HCEC 1CT (cell line): ENCODE measurements at places on chromosomes 4 and X.

GRCh38 chr4:53855581-53856250, 208.7 kb downstream of the CHIC2 start:
- DNase-seq, result peak; percentile 60

GRCh38 chr4:141569141-141569540, 67.2 kb upstream of the IL15 start:
- DNase-seq, result peak; percentile 47

GRCh38 chr4:40596522-40596921, 33.1 kb downstream of the RBM47 start:
- no peak for DNase-seq

DNA sequence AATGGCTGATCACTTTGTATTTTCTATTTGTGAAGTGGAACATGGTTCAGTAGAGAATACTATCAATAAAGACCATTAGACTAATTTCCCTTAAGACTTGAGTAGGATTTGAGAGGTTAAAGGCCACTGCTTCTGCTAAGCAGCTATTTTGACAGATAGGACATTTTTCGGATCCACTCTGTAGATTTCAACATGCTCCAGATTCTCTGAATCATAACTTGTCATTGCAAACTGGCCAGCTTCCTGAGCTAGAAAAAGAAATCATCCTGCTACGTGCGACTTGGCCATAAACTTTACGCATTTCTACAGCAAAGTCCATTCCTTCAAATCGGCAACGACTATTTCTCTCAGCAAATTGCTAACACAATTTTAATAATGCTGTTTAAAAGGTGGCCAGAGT, 55.2 kb downstream of the MGST2 start:
- DNase-seq, result no peak

DNA sequence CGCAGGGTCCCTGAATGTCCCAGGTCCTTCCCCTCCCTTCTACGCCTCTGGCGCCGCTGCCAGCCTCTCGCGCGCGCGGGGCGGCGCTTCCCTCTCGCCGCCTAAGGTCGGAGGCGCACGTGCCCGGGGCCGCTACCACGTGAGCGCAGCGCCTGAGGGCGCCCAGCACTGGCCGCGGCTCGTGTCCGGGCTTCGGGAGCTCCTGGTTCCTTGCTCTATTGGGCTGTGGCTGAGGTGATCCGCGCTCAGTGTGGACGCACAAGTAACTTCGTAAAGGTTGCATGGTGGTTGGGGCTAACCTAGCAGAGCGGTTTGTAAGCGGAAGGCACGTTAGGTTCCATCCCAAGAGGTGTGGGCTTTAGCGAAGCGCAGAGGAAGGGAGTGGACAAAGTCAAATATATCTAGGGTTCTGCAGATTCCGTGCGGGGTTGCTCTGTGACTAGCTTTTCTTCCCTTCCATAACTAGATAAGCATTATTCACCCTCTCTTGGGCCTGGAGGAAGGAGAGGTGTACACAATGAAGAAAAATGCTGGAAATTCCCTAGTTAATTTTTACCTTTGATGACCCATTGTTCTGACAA, 1.8 kb downstream of the TLL1 start:
- DNase-seq, result no peak

GRCh38 chr4:123568936-123569335, 172.3 kb downstream of the SPRY1 start:
- no peak for DNase-seq

DNA sequence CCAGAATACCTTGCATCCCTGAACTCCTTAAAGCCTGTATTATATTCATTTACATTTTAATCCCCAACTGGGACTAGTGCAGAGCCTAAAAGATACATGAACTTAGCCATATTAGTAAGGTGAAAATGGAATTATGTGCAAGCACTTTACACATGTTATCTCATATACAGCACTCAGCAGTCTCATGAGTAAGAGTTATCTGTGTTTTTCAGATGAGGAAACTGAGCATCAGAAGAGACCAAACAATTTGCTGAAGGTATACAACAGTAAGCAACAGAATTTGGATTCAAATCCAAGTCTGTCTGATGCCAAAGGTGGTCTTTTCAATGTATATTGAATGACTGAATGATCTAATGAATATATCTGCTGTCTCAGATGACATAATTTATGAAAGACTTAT, 12.3 kb downstream of the ATP7A start:
- no peak for DNase-seq

- DNase-seq, result no peak
Measured at GRCh38 chr4:100082852-100083251, 107.4 kb downstream of the DDIT4L start.

GRCh38 chrX:776529-777230, 146.1 kb downstream of the SHOX start:
- no peak for DNase-seq

DNA sequence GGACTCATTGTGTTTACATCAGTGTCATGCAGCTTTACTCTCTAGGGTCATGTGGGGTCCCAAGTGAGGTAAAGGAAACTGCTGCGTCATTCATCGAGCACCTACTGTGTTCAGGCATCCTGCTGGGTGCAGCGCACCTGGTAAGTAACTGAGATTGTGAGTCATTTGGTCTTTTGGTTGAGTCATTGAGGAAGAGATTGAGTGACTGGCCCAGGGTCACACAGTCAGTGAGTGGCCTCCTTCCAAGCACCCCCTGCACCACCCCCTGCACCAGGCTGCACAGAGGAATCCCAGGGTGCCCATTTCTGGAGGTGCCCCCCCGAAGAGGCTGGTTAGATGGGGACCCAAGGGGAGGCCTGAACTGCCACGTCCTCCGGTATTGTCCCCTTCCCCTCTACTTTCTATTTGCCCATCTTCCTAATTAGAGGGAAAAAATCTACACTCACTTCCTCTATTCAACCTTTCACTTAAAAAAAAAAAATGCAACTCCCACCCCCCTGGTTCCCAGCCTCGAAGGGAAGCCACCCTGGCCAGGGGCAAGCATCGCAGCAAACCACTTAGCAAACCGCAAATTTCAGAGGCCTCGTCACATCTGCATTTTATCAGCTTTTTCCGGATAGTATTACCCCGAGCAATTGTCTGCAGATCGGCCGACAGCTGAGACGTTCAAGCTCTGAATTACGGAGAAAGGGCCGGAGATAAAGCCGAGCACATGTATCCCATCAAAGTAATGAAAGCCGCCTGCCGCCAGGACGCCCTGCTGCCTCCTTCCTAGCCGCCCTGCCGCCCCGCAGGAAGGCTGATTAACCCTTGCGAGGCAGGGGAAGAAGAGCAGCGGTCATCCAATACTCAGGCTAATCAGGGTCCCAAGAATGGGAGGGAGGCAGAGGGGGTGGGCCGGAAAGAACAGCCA, 96.3 kb upstream of the MSX1 start:
- no peak for DNase-seq

- DNase-seq, result no peak
Measured at GRCh38 chr4:69874507-69874906, 14.6 kb upstream of the SULT1E1 start.

DNA sequence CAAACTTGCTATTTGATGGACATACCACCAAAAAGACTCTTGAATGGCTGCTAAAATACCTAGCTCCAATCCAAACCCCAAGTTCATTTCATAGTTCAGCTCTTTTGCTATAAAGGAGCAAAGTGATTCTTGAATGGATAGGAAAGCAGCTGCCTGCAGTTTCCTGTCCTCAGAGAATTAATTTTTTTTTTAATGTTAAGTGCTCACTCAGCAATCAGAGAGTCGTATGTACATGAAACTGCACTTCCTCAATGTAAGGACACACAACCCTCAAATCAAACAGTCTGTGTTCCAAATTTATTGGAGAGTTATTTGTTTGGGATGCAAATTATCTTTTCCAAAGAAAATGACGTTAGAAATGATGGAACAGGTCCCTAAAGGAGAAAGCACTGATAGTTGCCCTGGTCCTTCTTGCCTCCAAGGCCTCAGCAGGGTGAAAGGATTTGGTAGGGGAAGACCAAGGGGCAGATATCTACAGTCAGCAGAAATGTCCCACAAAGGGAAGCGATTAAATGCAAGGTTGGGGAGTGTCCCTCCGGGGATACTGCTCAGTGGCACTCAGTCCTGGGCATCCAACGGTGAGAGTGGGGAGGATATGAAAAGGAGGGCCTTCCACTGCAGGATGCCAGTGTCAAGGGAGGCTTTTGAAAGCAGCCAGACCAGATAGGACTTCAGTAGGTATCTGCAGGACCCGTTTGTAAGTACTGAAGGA, 67.2 kb upstream of the RASGEF1B start:
- DNase-seq, result no peak

DNA sequence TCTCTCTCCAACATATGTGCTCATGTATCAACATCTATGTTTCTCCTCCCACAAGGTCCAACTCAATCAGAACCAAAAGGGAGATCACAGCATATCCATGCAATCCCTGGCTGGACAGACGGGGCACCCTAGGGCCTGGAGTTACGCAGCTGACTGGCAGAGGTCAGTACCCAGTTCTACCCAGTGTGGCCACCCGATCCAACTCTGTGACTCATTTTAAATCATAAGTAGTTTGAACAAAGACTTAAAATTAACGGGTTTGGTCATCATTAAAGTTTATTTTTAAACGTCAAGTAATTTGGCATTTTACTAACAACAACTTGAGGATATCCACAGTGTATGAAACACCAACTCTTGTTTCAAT, 59.5 kb downstream of the APBB2 start:
- DNase-seq, result peak; percentile 42

DNA sequence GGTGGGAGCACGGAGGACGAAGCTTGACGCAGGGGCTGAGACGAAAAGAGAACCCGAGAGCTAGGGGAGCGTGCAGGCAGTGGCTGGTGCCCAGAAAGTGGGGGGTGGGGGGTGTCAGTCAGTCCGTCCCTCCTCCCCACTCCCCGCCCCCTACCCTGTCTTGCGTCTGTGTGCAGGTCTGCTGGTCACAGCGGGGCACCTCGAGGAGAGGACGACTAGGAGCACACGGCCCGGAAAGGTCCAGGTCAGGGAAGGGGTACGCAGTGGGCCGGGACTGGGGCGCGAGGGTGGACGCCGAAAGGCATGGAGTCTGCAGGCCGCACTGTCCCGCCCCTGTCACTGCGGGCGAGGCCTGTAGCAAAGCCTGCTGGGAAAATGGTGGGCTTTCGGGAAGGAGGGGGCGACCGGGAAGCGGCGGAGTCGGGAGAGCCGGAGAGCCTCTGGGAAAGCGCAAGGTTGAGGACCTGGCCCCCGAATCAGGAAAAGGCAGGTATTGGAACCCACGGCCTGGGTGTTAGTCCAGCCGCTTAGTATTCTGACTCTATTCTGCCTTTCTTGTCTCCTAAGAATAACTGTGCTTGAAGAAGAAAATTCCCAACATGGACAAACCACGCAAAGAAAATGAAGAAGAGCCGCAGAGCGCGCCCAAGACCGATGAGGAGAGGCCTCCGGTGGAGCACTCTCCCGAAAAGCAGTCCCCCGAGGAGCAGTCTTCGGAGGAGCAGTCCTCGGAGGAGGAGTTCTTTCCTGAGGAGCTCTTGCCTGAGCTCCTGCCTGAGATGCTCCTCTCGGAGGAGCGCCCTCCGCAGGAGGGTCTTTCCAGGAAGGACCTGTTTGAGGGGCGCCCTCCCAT, 769 bp downstream of the TCEAL1 start:
- peak; percentile 61 for DNase-seq
